CD4-positive, alpha-beta T cell treated with Interleukin-21 for 1 hour (primary cell): ENCODE measurements at places on chromosomes 4 and X.

GRCh38 chr4:131426023-131426758, 1722.9 kb upstream of the PCDH10 start:
- no peak for DNase-seq

DNA sequence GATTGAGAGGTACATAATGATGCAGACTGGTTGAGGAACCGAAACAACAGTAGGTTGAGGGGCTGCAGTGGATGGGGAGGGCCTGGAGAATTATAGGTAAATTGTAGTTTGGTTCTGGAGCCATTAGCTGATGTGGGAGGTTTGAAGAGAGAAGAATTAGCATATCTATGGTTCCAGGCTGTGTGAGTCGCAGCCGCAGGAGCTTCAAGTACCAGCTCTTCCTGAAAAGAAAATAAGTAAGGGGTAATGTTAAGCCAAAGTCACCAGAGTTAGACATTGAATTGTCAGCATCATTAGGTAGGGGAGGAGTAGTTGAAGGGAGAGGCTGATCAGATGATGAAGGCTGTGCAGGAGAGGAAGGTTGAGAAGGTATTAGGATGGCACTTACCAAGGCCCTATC, 29.5 kb downstream of the PF4 start:
- no peak for DNase-seq

DNA sequence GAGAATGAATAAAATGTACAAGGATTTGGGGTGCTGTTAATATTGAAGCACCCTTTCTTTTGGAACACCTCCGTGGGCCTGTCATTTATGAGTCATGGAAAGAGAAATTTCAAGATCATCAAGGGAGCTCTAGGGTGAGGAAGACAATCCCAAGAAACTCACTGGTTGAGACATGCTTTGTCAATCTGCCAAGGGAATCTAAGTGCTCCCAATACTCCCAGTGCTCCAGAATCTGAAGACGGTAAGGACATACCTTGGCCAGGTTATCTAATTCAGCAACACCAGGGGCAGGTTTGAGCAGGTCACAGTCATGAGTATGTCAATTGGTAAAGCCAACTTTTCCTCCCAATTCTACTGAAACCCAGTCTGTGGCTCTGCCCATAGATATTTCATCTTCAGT, 556.4 kb upstream of the CPEB2 start:
- no peak for DNase-seq

DNA sequence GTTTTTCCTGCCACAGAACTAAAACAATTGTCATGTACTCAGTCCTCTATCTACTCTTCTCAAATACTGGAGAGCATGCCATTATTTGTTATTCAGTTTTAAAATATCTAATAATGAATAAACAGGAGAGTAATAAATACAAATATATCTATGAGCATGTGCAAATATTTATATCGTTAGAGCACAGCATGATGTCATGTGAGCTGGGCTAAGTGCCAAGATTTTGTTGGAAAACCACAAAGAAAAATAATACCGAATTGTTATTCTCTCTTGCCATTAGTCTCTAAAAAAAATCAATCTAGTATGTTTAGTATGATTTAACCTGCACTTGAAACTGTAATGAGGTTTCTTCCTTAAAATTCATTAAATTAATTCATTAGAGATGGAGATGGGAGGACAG, 97.3 kb downstream of the DDX60 start:
- no peak for DNase-seq

GRCh38 chrX:69149466-69150280, 15.6 kb downstream of the PJA1 start:
- DNase-seq = no peak

DNA sequence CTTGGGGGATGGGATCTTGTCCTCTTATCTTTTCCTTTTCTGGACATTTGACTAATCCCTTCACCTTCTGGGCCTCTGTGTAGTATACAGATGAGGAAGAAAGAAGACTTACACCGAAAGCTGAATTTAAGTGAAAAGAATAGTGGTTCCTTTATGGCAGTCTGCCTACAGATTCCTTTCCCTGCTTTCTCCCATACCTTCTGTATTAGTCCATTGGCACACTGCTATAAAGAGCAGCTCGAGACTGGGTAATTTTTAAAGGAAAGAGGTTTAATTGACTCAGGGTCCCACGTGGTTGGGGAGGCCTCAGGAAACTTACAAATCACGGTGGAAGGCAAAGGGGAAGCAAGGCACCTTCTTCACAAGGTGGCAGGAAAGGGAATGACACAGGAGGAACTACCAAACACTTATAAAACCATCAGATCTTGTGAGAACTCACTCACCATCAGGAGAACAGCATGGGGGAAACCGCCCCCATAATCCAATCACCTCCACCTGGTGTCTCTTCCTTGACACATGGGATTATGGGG, 34.0 kb upstream of the CD38 start:
- DNase-seq = no peak

DNA sequence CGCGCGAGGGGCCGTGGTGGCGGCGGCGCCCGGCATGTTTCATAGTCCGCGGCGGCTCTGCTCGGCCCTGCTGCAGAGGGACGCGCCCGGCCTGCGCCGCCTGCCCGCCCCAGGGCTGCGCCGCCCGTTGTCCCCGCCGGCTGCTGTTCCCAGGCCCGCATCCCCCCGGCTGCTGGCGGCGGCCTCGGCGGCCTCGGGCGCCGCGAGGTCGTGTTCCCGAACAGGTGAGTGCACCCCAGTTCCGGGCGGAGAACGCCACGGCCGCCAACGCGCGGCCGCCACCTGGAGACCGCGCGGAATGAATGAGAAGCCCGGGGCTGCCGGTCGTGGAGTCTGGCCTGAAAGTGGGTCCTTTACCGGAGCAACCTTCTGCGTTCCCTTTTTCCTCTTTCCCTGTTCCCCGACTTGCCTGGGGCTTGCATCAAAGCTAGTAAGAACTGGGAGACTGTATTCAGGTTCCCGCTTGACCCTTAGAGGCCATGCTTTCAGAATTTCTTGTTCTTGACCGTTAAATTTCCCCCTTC, 429 bp downstream of the NOCT start:
- peak; percentile 45 for DNase-seq

- no peak for DNase-seq
Measured at GRCh38 chrX:72676465-72676864, 37.6 kb downstream of the PHKA1 start.

- DNase-seq = no peak
Measured at GRCh38 chr4:23909671-23910070, 19.8 kb upstream of the PPARGC1A start.

GRCh38 chrX:18895189-18895951, 88.5 kb downstream of the PHKA2 start:
- no peak for DNase-seq

DNA sequence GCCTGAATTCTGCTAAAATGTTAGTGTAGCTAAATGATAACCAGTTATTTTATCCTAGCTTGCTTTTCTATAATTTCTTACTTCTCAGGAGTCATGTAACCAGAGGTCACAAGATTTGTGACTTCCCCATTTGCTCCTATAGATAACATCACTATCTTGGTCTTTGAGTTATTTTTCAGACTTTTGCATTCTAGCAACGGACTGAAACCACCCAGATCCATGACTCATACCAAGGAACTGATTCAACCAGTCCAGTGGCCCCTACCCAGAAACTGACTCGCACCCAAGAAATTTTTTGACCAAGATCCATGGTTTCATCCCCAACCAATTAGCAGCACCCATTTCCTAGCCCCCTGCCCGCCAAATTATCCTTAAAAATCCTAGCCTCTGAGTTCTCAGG, 50.0 kb downstream of the IQCM start:
- DNase-seq = no peak
